ENCODE measurements at places on chromosomes 12 and 14.

GRCh38 chr14:100391724-100392123 lies 68.6 kb downstream of the SLC25A47 start:
- DNase-seq: no peak

GRCh38 chr12:5442251-5443006 lies 10.5 kb downstream of the NTF3 start:
- no peak for DNase-seq

- DNase-seq: no peak
Observed at GRCh38 chr12:83971781-83972180, 940.8 kb downstream of the SLC6A15 start.

GRCh38 chr14:89574420-89574819 lies 157.4 kb upstream of the FOXN3 start:
- DNase-seq: no peak

DNA sequence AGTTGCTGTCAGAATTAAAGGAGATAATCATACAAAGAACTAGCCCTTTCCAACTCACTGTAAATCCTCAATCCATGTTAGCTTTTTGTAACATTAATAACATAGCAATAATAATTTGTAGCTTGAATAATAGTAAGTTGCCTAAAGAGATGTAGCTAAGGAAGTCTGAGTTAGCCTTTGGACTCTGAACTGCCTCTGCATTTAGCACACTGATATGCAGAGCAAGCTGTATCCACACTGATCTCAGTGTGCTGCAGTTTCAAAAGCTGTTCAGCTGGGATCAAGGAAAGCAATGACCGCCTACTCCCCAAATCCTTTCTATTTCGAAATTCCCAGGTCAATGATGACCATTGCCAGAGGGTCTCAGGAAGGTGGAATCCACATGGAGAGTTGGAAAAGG lies 99.3 kb upstream of the IFNG-AS1 start:
- DNase-seq: no peak

GRCh38 chr14:103561381-103562178 lies 877 bp downstream of the BAG5 start:
- peak; percentile 43 for DNase-seq

DNA sequence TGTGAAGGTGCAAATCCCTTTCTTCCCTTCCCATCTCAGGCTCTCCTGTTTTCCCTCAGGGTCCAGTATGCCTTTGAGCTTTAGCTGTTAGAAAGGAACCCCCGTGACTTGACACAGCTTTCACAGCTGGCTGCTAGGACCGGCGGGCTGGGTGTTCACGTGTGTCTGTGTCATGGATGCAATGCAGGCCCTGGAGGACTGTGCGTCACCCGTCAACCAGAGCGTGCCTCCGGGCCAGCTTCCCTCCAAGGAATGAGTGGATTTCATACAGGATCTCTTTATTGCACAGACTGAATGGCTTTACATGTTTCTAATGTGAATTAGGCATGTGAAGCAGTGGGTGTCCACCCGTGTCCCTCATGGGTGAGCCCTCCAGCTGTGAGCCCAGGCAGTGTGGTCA lies 77.4 kb downstream of the AACS start:
- no peak for DNase-seq

Data from stimulated activated naive CD4-positive, alpha-beta T cell treated with Interleukin-2 at 50 U/mL for 16 hours (primary cell).